Mesangial cell (primary cell): ENCODE measurements at places on chromosomes 3 and 15. TPM values are rescaled to one million over a fixed set of nuclear protein-coding genes. Genes with fewer than 3 reads are reported as not detected.

The WDR49 gene
- total RNA-seq = not detected in 2 replicates

The PTH1R gene
- total RNA-seq = 0.33 and 16.1 TPM in 2 replicates

The SRGAP3 gene
- total RNA-seq = 0.33 and 2.8 TPM in 2 replicates

The ARNT2 gene
- 7.0 and 17.0 TPM in 2 replicates for total RNA-seq

The RAB6B gene
- total RNA-seq = 1.3 and 3.3 TPM in 2 replicates

The GUCA1C gene
- total RNA-seq = 1.3 TPM in 1 of 2 replicates, not detected in the other

The ZNF660 gene
- 1.1 and 1.6 TPM in 2 replicates for total RNA-seq

The TRIM71 gene
- 0.33 and 1.0 TPM in 2 replicates for total RNA-seq

The SCN11A gene
- 0.13 TPM in 1 of 2 replicates, not detected in the other for total RNA-seq

The CDHR4 gene
- not detected in 2 replicates for total RNA-seq

The GCNT3 gene
- 1.6 TPM in 2 replicates for total RNA-seq

The CTXN2 gene
- total RNA-seq = under 0.01 TPM in 1 of 2 replicates, not detected in the other

The FBLN2 gene
- 5.9 and 24.3 TPM in 2 replicates for total RNA-seq

The SCAPER gene
- 5.7 and 6.3 TPM in 2 replicates for total RNA-seq

The TRPC1 gene
- 9.6 and 20.7 TPM in 2 replicates for total RNA-seq

The SMAD6 gene
- 18.1 and 38.8 TPM in 2 replicates for total RNA-seq

The ZNF654 gene
- total RNA-seq = 2.3 and 6.0 TPM in 2 replicates

The PLA2G4F gene
- total RNA-seq = not detected in 2 replicates

The DPPA2 gene
- total RNA-seq = not detected in 2 replicates

The CCDC39 gene
- under 0.01 TPM in 1 of 2 replicates, not detected in the other for total RNA-seq

The ALDH1L1 gene
- 0.25 and 0.49 TPM in 2 replicates for total RNA-seq

The LRRC31 gene
- not detected in 2 replicates for total RNA-seq

The GOLGA8R gene
- 0.89 TPM in 1 of 2 replicates, not detected in the other for total RNA-seq

The ARPC4 gene
- total RNA-seq = 175 and 268 TPM in 2 replicates

The GOLGA6L4 gene
- 0.25 and 0.49 TPM in 2 replicates for total RNA-seq

The ACP3 gene
- total RNA-seq = 1.5 TPM in 1 of 2 replicates, not detected in the other
